Activated CD4-positive, alpha-beta T cell treated with anti-CD3 and anti-CD28 coated beads, Interleukin-2, amount 50 U/mL, for 24 hours (primary cell): ENCODE measurements at places on chromosomes 3 and 15.
A peak's percentile ranks its signal among the peaks of the same experiment; 100 is the strongest.

- DNase-seq = no peak
Measured at GRCh38 chr15:68113751-68114150, 59.6 kb downstream of the PIAS1 start.

- DNase-seq = no peak
Measured at GRCh38 chr15:71682001-71682400, 128.4 kb upstream of the NR2E3 start.

- no peak for DNase-seq
Measured at GRCh38 chr3:80233576-80233975, 465.8 kb upstream of the ROBO1 start.

DNA sequence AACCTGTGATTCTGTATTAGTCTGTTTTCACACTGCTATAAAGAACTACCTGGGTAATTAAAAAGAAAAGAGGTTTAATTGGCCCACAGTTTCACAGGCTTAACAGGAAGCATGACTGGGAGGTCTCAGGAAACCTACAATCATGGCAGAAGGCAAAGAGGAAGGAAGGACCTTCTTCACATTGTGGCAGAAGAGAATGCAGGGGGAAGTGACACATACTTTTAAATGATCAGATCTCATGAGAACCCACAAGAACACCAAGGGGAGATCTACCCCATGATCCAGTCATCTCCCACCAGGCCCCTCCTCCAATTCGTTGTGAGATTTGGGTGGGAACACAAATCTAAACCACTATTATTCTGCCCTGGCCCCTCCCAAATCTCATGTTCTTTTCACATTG lies 6.1 kb downstream of the ZKSCAN7 start:
- DNase-seq = no peak

- DNase-seq = no peak
Measured at GRCh38 chr3:72523429-72524151, 324.7 kb downstream of the SHQ1 start.

GRCh38 chr3:50604628-50605588 lies 6.7 kb downstream of the CISH start:
- DNase-seq = no peak

DNA sequence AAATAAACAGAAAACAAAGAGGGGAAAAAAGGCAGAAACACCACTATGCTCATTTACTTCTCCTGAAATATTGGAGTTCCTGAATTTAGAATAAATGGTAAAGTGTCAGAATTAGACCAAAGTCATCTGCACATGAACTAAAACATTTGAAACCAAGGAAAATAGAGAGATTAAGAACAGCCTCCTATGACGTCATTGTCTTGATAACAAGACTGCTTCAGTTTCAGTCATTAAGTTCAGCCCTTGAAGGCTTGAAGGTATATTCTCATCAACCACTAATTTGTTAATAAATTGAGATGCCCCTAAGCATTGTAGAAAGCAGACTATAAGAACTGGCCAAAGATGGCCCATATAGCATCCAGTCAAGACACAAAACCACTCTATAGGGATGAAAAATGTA lies 2.5 kb downstream of the SUMF1 start:
- DNase-seq = no peak

- no peak for DNase-seq
Measured at GRCh38 chr3:49013738-49014660, 4.4 kb downstream of the DALRD3 start.

DNA sequence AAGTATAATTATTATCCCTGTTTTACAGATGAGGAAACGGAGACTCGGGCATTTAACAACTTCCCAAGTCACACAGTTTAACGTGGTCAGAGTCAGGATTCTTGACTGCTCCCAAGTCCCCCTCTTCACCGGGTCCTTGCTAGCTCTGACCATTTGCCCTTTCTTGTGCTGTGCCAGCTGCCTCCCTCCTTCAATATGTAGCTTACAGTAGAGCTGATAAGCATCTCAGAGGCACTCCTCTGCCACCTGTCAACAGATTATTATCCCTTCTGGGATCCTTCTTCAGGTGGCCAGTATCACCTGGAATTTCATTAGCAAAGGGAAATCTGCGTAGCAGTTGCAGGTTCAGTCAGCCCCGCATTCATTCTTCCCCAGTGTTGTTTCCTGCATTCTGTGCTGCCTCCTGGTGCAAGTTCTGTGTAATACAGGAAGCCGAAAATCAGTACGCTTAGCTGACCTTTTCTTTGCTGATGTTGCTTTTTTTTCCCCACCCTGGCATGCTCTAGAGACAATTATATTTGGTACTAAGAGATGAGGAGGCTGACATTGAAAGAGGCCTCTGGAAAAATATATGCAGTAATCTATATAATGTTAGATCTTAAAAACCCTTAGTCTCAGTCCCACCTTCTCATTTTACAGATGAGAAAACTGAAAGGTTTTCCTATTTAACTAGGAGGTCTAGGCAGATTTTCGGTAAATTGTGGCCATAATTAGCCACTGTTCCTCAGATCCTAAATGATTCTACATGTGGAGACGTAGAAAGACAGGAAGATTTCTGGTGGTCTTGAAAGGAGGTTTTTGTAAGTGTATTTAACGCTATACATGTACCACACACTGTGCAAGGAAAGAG lies 24.8 kb downstream of the TMOD2 start:
- peak; percentile 32 for DNase-seq

GRCh38 chr15:36748366-36749115 lies 169.1 kb downstream of the CDIN1 start:
- no peak for DNase-seq

DNA sequence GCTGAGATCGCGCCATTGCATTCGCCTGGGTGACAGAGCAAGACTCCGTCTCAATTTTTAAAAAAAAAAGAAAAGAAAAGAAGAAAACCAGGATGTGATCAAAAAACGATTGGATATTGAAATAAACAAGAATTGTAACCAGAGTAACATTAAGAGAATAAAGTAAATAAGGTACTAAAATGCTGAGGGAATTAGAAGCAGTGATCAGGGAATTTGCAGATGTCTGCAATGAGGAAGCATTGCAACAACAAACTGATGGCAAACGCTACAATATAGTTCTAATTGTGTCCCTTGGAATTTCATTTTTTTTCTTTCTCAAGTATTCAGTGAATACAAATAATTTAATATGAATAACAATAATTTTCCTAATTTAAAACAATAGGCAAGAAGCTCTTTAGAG lies 1077.5 kb downstream of the TBL1XR1 start:
- no peak for DNase-seq

DNA sequence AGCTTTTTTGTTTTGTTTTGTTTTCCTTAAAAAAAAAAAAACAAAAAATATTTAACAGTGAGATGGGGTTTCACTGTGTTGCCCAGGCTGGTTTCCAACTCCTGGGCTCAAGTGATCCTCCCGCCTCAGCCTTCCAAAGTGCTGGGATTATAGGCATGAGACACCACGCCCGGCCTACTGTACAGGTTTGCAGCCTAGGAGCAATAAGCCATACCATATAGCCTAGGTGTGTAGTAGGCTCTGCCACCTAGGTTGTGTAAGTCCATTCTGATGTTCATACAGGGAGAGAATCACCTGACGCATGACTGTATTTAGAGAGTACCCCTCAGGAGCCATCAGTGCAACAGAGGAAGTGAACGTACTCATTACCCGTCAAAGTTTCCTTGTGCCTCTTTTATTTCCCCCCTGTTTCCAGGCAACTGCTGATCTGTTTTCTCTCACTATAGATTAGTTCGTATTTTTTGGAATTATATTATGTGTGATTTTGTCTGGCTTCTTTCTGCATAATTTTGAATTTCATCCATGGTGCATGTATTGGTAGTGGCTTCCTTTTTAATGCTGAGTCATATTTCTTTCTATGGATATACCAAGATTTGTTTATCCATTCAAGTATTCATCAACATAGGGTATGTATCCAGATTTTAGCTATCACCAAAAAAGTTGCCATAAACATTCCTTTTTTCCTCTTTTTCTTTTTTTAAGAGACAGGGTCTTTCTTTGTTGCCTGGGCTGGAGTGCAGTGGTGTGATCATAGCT lies 9.9 kb downstream of the ACAD9 start:
- DNase-seq = no peak

DNA sequence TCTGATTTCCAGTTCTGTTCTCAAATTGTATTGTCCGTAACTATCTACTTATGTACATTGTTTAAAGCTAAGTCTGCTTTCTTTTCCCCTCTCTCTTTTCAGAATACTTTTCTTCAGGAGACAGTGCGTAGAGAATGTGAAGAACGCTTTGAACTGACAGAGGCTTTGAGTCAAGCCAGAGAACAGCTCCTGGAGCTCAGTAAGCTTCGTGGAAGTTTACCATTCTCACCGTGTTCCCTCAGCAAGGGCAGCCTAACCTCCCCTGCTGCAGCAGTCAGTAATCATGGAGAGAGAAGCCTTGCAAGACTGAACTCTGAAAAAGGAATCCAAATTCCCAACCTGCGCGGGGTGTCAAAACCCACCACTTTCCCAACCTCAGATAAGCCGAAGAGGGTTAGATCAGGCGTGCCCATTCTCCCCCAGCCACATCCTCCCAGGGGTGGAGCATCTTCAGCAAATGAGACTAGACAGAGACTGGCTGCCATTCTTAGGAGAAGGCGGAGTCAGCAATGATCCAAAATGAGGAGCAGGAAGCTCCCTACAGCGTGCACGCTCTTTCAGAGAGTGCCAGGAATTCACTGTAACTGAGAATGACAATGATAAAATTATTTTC lies 114.6 kb downstream of the CCNL1 start:
- no peak for DNase-seq

DNA sequence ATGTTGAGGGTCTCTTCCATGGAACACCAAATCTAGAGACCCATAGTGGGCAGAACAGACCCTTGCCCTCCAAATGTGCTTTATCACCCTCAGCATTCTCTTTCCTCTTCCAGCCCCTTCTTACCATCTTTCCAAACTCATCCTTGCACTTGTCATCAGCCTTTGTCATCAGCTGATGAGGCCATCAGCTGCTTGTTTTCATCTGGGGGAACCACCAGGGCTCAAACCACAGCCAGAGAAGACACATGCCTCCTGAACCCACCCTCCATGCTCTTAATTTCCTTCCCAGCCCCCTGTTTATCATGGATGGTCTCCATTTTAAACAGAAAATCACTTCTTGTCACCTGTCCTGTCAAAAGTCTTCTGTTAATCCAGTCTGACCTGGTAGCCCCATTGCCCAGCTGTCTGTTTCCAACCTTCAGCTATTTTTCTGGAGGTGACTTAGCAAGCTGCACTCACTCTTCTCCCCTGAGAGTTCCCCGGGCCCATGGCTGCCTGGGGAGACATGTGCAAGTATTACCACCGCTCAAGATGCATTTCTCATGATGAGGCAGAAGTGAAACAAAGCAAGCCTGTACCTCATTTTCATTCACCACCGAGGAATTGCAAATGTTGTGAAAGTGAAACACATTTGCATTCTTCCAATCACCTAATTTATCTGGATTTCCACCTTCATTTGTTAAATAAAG lies 14.7 kb upstream of the SYNM start:
- no peak for DNase-seq

DNA sequence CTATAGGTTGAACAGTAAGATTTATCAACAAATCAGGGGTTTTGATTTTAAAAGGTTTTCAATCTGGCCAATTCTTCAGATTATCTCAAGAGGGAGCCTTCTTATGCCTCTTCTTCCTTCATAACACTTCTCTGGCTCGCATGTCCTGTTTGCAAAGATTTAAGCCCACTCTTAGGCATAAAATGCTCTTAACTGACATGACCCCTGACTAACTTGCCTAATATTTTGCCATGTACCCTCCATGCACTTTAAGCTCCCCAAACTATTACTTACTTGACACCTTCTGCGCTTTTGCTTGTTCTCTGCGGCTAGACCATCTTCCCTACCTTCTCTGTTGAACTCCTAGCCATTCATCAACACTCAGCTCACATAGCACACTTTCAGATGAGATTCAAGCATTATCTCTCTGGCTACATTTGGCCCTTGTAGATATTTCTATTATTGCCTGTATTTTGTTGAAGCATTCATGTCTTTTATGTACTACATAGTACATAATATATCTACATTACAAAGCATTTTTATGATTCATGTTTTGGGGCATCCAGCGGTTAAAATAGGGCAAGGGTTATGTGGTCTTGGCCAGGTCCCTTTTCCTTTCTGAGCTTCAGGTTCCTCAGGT lies 1.0 kb upstream of the ARIH1 start:
- DNase-seq = no peak

- DNase-seq = no peak
Measured at GRCh38 chr15:77749236-77749997, 116.7 kb upstream of the LINGO1 start.

DNA sequence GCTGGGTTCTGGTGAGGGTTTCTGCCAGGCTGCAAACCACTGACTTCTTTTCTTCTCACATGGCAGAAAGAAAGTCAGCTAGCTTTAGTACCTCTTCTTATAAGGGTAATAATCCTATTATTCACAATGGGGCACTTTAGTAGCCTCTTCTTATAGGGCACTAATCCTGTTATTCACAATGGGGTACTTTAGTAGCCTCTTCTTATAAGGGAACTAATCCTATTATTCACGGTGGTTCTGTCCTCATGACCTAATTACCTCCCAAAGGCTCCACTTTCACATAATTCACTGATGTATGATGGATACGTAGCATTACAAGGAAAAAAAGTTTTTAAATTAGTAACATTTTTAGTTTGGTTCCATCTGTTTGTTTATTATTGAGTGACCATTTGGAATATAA lies 671.3 kb downstream of the NSUN3 start:
- DNase-seq = no peak

- DNase-seq = no peak
Measured at GRCh38 chr3:7977245-7978086, 524.2 kb upstream of the LMCD1 start.

DNA sequence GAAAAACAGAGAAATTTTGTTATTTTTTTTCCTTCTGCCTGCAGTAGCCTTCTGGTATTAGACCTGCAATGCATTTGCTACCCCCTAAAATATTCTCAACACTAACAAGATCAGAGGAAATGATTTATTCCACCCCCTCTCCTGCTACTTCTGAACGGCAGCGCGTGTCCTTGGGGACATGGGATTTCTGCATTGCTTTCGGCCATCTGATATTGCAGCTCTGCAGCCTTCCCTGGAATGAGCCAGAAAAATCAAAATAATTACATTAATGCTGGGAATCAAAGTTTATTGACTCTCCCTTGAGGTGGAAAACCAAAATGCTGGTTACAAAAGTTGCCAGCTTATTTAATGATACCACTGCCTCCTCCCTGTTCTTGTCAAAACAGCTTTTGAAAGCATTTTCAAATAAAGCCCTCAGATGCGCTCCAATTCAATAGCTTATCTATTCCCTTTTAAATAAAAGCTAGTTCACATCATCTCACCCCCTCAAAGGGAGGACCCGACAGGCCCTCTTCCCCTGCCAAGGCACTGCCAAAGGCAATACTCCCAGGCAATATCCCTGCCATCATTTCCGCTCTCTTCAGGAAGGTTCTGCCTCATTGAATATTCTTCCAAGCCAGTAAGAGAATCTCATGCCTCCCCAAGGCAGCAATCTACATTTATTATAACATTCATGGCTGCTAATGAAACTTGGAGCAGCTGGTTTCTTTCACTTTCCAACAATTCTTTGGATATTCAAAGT lies 96.6 kb downstream of the FHIT start:
- no peak for DNase-seq

- DNase-seq = no peak
Measured at GRCh38 chr15:100663086-100663914, 60.9 kb downstream of the ASB7 start.

- no peak for DNase-seq
Measured at GRCh38 chr3:52978109-52978754, 67.6 kb downstream of the SFMBT1 start.
